ENCODE measurements at places on chromosomes 7 and 10.

- no peak for DNase-seq
Observed at GRCh38 chr7:25754333-25754732, 397.7 kb upstream of the NFE2L3 start.

DNA sequence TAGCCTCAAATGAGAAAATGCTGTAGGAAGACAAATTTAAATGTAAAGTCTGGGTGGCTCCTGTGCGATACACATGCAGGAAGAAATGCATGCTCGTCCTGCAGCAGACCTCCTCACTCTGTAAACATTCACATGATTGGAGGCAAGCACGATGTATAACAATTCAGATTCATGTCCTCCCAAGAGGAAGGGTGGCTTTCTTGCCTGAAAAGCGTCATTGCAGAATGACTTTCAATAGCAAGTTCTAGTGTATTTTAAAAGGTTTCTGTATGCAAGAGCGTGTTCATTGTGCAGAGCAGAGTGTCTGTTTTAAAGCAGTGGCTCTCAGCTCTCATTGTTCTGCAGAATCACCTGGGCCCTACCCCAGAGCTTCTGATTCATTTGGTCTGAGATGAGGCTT is 170.3 kb upstream of the CELF2 start:
- no peak for DNase-seq

DNA sequence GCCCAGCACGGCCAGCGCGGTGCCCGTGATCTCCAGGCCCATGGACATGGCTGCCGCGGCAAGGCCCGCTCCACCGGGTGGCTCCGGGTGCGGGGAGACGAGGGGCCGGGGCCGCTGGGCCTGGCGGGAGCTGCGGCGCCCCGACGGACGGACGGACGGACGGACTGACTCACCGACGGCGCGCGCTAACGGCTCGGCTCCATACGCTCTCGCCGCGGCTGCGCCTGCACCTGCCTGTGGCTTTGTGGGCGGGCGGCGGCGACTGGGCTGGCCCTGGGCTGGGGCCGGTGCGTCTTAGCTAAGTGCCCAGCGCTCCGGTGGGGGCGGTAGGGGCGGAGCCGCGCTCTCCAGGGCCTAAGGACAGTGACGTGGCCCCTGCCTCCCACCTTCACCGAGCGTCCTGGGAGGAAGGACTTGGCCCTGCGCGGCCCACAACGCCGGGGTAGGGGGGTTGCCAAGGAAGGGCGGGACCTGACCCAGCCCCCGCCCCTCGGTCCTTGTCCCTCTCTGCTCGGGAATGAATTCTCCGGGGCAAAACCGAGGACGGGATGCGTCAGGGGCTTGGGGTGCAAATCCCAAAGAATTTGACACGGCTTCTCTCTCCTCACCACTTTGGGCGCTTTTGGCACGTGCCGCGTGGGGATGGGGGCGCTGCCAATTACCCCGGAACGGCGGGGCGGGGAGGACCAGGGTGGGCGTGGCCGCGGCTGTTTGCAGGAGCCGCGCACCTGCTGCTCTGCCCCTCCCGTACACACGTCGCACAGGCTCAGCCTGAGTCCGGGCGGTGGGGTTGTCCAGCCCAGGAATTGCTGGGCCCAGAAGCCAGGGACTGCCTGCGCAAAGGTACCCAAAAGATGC is at the start of gene CLDN3:
Gene CLDN3, minus strand, starts transcription at position 269 of the 858 bp plus-strand sequence. Its CDS starts 221 bp downstream, at position 48.
- no peak for DNase-seq

GRCh38 chr7:143362131-143363015 is at the start of gene FAM131B:
TSS of gene FAM131B (minus strand) at chr7:143362713. CDS start at chr7:143362603, 110 bp downstream.
- DNase-seq = no peak

- no peak for DNase-seq
Observed at GRCh38 chr7:158273138-158273651, 314.4 kb downstream of the PTPRN2 start.

GRCh38 chr10:71878327-71879034 is 27.4 kb upstream of the PSAP start:
- no peak for DNase-seq

DNA sequence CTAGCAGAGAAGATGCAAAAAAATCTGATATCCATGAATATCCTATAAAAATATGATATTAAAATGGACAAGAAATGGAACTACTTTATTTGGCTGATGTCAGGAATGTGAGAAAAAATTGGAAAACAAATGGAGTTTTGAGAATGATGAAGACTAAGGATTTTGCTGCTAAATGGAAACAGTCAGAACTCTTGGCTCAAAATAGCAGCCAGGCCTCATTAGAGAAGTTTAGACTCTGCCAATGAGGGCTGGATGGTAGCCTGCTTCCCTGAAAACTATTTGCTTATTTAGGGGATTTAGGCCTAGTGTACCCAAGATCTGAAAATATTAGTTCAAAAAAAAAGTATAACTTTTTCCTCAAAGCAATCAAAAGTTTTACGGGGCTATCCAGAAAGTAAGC is 458.5 kb downstream of the TFEC start:
- DNase-seq = no peak

DNA sequence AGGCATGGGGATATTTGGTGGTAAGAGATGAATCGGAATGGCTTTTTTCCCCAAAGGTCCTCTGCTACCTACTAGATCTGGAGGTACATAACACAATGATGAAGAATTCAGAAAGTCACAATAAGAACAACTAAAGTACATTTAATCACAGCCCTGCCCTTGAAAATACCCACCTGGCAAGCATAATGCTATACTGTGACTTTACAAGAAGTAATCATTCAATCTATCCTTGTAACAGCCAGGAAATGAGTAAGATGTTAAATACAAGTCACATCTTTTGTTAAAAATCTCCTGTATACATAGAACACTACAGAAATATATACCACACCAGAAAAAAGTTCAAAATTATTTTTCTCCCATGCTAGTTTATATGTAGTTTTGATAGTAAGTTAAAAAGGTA is 108.3 kb upstream of the ABCB5 start:
- no peak for DNase-seq

GRCh38 chr7:70027867-70028266 is 429.6 kb downstream of the AUTS2 start:
- DNase-seq = no peak

GRCh38 chr7:150371996-150372270 is 3.3 kb downstream of the REPIN1 start:
- DNase-seq = no peak

DNA sequence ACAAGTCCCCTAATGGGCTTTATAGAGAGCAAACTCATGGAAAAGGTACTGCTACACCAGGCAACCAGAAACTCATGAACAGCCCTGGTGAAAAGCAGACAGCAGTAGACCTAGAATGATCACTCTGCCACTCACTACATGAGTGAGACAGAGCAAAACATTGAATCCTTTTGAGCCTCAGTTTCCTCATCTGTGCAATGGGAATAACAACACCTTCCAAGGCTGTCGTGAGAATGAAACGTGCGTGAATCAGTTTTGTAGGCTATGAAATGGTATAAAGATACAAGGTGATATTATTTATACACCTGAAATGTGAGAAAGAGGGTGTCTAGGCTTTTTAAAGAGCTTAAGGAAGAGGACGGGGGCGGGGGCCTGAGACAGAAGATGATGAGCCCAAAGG is 14.3 kb upstream of the PROSER2 start:
- DNase-seq = no peak

DNA sequence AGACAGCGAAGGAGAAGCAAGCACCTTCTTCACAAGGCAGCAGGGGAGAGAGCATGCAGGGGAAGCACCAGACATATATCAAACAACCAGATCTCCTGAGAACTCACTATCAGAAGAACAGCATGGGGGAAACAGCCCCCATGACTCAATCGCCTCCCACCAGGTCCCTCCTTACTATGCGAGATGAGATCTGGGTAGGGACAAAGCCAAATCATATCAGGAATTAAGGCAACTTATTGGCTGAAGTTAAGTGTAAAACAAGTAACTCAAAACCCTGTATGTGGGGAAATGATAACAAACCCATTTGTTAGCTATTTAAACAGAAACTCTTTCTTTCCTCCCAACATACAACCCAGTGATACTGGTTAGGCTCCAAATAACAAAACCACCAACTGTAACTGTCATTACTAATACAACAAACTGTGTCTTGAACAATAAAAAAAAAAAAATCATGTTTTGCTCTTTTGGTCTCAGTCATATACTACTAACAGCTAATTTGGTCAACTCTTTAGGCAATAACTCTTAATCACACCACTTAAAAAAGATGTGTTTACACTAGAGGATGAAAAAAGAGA is 57.8 kb downstream of the MINDY3 start:
- DNase-seq = no peak

GRCh38 chr10:47257396-47258120 is 42.4 kb upstream of the GDF10 start:
- DNase-seq = peak; percentile 20

GRCh38 chr10:18293536-18294510 is 153.6 kb downstream of the CACNB2 start:
- peak; percentile 1 for DNase-seq

- DNase-seq = peak; percentile 12
Observed at GRCh38 chr10:102241032-102241443, 274 bp downstream of the PITX3 start.

- DNase-seq = no peak
Observed at GRCh38 chr10:132400041-132400546, 3.1 kb downstream of the PWWP2B start.

- DNase-seq = no peak
Observed at GRCh38 chr7:69962186-69963065, 364.2 kb downstream of the AUTS2 start.

DNA sequence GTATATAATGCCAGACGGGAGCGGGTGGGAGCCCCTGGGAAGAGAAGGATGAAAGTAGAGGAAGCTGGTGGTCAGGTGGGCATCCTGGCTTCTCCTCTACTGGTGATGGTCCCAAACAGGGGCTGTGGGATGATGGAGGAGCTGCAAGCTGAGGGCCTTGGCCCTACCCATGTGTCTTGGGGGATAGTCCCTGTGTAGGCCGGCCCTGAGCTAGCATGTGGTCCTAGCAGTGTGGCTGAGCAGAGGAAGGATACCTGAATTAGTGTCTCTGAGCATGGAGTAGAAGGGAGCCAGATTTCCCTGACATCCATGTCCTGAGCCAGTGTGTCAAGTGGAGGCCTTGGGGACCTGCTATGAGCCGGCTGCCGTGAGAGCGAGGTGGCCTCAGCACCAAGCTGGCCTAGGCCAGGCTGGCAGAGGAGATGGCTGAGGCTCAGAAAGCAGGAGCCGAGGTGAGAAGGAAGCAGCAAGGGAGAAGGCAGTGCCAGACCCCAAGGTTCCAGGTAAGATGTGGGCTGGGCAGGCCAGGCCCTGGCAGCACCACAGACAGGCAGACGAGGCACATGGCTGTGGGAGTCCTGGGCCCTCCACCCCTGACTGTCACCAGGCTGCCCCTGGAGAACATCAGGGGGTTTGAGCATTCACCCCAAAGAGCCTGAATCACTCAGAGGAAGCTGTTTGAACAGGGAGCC is 150.2 kb downstream of the ABCA13 start:
- DNase-seq = no peak

DNA sequence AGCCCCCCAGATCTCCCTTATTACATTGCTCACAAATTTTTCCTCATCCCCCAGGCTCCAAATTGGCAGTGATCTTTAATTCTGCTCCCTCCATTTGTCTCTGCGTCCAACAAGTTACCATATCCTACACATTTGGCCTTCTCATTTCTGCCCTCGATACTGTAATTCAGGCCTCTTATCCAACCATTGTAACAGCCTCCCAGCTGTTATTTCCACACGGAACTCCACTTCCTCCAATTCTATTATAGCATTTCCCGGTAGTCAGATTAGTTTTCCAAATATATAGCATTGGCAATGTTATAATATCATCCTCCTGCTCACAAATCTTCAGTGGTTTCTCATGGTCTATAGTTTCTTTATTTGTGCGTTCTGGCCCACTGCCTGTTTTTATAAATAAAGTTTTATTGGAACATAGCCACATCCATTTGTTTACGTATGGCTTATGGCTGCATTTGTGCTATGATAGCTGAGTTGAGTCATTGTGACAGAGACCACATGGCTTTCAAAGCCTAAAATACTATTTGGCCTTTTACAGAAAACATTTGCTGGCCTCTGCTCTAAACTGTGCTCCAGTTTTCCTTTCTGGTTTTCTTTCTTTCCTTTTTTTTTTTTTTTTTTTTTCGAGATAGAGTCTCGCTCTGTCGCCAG is 126.5 kb upstream of the ZNF438 start:
- peak; percentile 79 for DNase-seq

DNA sequence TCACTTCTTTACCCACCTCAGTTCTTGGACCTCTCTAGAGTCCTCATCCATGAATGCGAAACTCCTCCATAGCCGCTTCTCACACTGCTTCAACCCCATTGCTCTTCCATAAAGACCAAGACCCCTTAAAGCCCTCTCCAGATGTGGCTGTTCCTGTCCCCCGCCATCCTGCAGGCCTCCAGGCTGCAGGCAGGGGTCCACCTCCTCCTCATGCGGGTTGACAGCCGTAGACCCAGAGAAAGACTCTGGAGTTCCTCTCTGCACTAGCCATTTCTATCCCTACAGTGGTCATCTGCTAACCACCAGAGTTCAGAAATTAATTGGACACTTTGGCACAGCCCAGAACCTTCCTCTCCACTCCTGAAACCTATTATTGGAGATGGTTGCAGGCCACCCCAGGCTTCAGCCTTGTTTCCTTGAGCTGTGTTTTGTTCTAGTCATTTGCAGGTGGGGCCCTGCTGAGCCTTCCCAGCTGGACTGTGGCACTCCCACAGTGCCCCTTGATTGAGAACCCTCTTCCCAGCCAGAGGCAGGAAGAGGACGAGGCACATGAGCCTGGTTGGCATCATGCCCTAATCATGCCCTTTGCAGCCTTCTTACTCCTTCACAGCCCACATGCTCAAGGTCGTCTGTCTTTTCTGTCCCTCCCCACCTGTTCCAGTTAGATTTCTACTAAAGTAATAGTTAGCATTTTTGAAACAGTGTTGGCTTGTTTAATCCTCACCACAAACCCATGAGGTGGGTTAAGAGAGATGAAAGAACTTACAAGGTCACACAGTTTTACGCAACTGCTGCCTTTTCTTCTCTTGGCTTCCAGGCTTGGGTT is 23.9 kb downstream of the CUL1 start:
- no peak for DNase-seq

DNA sequence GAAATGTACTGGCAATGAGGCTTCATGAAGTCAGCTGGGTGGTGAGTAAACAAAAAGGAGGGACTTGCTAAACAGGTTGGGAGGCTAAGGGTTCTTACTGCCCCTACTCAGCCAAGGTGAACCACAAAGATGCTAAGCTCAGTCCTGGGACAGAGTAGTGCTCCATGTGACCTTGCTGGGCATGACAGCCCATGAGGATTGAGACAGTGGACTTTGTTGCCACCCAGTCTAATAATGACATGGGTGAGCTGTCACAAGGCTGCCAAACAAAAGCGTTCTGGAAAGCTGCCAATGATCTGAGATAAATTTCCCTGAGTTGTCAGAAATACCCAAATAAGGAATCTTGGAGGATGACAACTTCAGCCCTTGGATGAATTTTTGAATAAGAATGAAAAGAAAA is 75.2 kb downstream of the CLEC2L start:
- DNase-seq = no peak

GRCh38 chr7:26526265-26526587 is 234.6 kb downstream of the SNX10 start:
- no peak for DNase-seq

GRCh38 chr10:77420947-77421523 is 216.6 kb downstream of the KCNMA1 start:
- DNase-seq = no peak

DNA sequence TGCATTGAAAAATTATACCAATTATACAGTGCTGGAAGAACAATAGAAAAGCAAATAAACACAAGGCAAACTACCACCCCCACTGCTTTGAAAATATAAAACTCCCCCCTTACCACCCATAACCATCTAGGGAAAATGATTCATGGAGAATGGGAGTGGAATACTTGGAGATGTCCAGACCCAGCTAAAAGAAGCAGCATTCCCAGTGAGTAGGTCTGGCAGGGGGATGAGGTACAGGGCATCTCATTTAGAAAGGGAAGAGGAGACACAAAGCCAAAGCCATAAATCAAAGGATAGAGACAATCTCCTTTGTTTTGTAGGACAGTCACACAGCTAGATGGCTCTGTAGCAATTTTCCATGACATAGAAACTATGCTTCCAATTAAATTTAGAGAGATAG is 36.0 kb upstream of the DGKI start:
- DNase-seq = no peak
